ENCODE measurements at places on chromosomes 3 and 15.

DNA sequence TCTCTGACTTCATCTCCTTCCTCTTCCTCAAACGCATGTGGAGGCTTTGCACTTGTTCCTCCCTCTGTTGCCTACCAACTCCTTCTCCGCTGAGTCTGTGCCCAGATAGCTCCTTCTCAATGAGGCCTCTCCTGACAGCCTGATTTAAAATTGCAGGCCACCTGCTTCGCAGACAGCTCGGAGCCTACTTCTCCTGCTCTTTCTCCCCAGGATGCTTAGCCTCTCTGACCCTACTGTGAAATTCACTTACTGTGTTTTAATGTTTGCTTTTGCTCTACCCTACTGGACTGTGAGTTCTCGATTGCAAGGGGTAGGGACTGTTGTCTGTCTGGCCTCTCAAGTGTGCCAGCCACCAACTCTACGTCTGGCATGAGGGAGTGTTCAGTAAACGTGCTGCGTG is 83.4 kb downstream of the EEFSEC start:
- DNase-seq = no peak

- DNase-seq = no peak
Observed at GRCh38 chr3:188266562-188267274, 112.8 kb downstream of the LPP start.

- DNase-seq = no peak
Observed at GRCh38 chr3:51886447-51886846, 11.0 kb upstream of the IQCF5 start.

DNA sequence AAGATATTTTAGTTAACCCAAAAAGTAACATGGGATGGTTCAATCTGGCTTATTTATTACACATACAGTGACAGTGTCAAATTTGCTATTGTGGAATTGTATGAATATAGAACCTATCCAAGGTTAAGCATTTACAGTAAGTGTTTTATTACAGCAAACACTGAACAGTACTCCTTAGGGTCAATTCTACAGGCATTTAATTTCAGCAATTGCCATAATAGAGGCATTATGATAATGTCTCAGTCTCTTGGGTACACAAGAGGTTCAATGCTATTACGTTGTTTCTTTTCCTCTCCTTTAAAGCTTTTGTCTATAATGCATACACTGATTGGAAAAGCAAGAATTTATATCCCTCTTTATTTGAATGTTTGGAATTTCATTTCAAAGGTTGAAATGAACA is 275.7 kb upstream of the NAALADL2 start:
- DNase-seq = no peak

DNA sequence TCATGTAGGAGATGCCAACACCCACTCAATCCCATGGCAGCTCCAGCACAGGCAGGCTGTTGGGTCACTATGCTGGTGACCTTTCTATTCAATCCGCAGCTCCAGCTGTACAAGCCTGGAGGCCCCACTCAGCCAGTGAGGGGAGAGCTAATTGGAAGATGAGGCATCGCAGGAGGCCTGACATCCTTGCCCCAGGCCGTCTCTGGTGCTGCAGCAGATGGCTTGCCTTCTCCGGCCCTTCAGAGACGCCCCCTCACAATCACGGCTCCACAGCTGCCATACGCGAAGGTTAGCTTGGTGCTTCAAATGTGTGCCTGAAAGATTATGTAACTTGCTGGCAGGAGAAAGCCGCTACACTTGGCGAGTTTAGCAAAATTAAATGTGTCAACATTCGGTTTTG is 104.2 kb upstream of the CLSTN2 start:
- DNase-seq = no peak

- no peak for DNase-seq
Observed at GRCh38 chr3:62722344-62722743, 152.9 kb downstream of the CADPS start.

- no peak for DNase-seq
Observed at GRCh38 chr3:87227835-87228144, 681 bp downstream of the CHMP2B start.

DNA sequence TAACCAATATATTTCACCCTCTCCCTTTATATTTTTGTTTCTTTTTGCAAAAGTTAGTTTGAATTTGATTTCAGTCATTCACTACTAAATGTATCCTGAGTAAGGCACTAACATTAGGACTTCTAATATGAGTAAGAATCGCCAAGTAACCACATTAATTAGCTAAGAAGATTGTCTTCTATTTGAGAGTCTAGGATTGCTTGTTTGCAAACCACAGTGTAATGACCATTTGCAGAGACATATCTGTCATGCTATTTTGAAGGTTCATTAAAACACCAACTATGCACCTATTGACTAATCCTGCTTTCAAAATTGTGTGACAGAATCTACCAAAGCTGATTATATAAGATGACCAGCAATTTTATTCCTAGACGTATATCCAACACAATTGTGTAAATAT is 5.3 kb upstream of the EID1 start:
- DNase-seq = no peak

GRCh38 chr15:99565049-99565298 is 810 bp upstream of the MEF2A start:
- no peak for DNase-seq

All from GM12865 (cell line).